ENCODE measurements at places on chromosomes 2 and 18.

GRCh38 chr2:138652378-138652777, 127.8 kb downstream of the NXPH2 start:
- DNase-seq, result no peak

DNA sequence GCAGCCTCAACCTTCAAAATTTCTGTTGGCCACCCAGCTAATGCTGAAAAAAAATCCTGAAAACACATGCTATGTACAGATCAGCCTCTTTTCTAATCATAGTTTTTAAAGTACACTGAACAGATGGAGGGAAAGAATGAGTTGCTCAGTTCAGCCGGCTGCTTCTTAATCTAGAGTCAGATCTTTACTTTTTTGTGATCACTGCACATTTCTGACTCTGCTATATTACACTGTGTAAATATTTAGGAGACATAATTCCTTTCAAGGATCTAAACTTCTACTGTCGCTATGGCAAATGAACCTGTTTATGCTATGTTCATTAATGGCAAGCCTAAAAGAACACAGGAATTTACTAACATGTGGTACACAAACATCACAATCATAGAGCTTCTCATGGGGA, 114.2 kb downstream of the SRBD1 start:
- no peak for DNase-seq

DNA sequence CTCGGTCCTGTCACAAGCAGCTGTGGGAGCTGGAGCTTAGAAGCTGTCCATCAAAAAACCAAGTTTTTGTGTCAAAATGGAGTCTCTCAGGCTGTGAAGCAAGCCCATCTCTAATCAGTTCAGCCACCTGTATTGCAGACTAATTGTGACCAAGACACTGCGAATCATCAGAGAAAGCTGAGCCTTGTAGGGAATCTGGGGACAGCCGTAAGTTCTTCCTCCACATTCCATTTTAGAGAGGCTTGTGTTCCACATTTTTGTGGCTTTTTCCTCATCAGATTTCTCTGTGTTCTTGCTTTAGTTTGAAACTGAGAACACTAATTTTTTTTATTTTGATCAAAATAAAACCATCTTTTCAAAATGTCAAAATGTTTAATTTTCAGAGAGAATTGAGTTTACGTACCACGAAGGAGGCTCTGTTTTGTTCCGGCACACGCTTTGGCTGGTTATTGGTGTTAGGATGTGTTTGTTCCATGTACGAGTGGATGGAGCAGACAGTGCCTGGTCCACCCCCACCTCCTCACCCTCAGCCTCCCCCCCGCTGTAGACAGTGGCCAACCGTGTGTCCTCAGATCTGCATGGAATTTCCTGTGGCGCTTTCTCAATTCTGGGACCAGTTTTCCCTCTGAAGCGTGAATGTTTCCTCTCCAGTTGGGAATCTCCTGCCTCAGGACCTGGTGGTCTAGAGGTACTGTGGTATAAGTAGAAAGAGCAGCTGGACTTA, 140.8 kb downstream of the AGAP1 start:
- DNase-seq, result no peak

DNA sequence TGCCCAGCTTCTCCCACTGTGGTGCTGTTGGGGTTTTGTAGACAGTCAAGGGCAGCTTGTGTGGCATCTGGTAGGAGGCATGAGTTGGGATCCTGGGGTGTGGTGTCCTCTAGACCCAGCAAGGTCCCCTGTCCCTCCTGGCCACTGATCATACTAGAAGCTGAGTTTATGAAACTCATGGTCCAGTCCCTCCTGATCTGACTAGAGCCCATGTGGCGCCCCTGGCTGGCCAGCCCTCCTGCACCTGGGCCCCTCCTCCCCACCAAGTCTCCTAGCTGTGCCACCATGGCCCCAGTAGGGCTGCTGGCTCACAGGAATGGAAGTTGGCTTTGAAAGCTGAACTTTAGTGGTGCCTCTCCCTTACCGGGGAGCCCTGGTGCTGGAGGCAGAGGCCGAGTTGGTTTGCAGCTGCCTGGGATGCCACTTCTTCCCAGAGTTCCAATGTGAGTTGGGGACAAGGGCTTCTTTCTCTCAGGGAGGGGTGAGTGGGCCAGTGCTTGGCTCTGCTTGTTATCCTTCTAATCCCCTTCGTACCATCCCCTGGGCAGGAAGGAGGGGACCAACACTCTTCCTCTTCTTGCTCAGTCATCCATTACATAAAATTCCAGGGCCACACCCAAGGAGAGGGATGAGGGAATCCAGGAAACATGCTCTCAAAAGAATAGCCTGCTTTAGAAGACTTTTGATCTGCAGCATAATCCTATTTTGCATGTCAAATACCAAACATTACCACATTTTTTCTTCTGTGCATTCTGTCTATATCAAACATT, 37.5 kb upstream of the HAAO start:
- no peak for DNase-seq

DNA sequence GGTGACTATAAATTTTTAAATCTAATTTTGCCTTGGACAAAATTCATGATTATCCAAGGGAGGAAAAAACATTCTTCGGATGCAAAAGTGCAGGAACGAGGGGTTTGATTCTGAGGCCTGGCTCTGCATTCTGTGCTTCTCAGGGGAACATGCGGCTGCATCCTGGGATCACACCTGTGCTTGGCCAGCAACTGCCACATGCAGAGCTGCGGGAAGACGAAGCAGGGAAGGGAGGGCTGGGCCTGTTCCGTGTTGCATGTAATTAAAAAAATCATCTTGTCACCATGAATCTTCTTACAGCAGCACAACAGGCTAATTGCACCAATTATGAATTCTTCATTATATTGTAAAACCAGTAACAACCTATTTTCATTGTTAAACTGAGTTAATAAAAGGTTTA, 158.0 kb upstream of the ALKAL2 start:
- DNase-seq, result no peak

- DNase-seq, result no peak
These were observed 53.7 kb upstream of the GRB14 start for GRCh38 chr2:164675027-164675426.

DNA sequence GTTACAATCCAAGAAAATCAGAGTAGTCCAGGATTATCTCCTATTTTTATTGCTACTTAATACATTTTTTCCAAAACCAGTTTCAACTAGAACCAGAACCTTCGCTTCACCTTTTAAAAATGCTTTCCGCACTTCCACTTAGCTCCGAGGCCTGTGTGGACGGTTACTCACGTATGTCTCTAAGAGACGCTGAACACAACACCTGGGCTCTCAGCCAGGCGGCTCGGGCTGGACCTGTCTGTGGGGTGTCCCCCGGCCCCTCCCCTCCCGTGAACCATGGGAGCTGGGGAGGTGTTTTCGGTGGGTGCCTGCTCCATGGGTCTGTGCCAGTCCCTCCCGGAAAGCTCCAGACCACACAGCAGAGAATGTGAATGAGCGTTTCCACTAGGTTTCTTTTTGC, 223.8 kb downstream of the GLI2 start:
- DNase-seq, result no peak

DNA sequence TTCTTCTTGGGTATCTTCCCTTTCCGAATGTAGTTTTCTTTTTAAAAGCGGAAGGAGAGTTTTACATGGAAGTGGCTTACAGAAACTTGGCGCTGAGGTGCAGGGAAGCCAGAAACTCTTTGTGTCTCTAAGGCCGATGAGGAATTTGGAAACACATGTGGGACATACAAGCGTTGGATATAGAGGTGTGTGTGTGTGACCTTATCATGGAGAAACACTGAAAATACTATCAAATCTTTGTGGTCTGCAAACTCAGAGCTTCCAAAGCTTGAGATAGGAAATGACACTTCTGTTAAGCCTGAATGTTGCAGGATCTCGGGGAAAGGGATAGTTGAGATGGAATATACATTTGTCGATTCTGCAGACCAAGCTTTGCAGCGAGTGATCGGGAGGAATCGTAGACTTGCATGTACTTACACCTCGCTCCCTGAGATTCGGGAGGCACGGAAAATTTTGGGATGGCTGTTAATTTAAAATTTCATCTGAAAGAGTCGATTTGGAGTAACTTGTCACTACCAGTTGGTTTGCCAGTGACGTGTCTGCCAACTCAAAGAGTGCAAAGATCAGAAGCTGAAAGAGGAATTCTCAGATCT, 1.0 kb downstream of the NAB1 start:
- no peak for DNase-seq

GRCh38 chr2:45176390-45176789, 167.1 kb upstream of the SIX2 start:
- no peak for DNase-seq

DNA sequence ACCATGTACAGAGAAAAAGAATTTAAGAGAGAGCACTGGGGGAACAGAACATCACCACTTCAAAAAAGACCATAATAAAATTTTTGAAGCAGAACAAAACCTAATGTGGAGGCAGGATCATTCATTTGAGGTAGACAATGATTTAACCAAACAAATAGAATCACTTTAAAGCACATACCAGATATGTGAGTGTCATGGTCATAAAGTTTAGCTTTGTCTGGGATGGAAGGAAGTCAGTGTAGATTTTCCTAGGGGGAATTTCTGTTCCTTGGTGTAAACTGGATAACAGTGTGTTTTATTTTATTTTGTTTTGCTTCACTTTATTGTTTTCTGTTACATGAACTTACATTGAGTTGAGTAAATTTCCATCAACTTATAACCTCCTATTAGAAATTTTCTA, 120.8 kb downstream of the CRIM1 start:
- DNase-seq, result no peak

GRCh38 chr18:22088996-22089640, 80.3 kb upstream of the GATA6 start:
- DNase-seq, result no peak

DNA sequence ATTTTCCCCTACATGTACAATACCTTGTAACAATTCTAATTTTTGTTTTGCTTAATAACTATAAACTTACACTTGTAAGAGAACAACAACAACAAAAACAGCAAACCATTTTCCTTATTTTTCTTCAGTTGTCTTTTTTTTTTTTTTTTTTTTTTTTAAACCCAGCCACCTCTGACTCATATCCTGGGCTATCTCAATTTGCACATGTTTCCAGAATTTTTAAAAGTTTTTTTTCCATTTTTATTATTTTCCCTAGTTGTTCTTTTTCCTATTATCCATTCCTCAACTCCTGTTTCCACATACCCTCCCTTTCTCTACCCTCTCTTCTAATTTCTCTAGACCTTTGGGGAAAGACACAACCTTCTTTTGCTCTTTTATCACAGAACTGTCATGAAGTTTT, 112.5 kb downstream of the EFEMP1 start:
- no peak for DNase-seq

DNA sequence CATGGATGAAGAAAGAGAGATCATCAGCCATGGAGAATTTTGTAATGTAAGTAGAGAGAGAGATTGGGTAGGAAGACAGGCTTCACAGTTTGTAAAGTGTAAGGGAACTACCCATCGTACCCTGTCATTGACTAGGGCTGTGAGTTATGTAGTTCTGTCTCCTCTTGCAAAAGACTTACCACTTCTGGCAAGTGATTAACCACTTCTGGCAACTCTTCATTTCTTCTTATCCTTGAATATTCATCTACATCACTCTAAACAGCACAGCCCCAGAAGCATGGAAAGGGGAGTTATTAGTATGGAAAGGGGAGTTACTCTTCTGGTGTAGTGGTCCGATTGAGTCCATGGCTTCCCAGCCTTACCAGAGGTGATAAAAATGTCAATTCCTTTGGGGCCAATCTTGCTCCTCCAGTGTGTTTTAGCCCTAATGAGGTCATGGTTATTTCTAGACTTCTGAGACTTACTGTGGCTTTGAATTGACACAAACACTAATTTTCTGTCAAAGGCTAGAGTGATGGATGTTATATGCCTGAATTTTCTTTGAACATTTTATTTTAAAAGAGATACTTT, 52.0 kb downstream of the STAT1 start:
- no peak for DNase-seq

DNA sequence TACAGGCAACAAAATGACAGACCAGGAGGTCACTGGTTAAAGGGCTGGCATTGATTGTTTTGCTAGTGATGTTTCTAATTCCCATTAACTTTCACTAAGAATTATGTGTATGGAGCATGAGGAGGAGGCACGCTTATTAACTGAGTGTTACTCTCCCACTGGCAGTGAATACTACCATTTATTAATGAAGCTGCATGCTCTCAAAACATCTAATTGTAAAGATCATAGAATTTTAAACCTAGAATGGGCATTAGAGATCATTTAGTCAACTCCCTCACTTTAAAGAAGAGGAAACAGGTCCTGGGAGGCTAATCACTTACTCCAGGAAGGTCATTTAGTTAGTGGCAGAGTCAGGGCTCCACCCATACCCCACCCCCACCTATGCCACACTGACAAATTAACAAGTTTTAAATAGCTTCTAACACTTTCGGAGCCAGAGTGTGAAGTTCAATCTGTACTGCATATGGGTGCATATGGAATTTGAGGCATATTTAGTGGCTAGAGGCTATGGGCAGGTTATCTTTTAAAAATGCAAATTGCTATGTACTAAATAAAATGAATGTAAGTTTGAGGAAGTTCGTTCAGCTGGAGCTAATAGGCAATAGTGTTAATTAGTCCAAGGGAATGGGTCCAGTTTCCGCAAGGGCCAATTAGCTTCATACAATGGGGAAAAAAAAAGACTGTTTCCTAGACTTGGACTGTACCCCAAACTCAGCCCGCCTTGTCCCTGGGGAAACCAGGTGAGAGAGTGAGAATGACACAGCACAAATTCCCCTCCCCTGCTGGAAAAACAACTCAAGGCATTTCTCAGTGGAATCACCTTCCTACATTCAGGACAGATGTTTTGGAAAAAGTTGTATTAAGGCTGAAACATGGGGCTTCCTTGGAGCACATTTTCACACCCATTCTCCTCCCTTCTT, 178.8 kb downstream of the ICOS start:
- no peak for DNase-seq

DNA sequence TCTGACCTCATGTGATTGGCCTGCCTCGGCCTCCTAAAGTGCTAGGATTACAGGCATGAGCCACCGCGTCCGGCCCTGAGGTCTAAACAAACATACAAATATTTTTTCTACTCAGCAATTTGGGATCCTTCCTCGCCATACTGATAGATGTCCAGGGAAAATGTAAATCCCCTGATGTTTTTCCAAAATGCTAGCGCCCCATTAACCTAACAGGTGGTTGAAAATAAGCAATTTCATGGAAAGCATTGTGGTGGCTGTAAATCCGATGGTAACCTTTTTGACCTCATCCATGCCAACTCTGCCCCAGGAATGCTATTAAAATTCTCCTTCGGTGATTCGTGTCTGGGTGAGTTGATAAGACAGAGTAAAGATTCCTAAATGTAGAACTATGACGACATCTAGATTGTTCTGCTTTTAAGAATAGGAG, 19.3 kb downstream of the GEMIN6 start:
- no peak for DNase-seq

DNA sequence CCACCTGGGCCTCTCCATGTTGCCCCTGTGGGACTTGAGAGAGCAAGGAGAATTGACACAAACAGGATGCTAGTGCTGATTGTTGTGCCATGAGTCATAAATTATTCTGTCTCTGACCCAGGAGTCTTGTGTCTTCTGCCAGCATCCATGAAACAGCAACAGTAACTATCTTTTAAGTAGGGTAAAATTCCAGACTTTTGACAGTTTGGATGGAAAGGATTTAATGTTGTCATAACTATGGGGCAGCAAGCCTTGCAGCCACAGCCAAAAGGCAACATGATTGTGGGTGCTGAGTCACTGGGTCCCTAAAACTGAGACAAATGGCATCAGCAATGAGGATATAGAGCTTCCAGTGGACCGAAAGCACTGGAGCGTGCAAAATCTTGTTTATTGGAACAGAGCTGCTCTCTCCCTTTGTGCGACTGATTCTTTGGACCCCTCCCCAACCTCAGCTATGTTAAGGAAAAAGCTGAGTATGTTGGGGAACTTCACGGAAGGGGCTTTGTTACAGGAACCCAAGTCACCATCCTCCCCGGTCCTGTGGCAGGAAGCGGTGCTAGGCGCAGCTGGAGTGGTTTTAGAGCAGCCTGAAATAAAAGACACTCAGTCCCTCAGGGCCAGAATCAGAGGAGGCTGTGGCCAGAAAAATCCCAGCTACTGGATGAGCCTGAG, 9.6 kb upstream of the ITPRIPL1 start:
- DNase-seq, result no peak
